ENCODE measurements at places on chromosomes 6 and 20. TPM values are rescaled to one million over a fixed set of nuclear protein-coding genes. Genes with fewer than 3 reads are reported as not detected.

- H3K4me1 ChIP-seq = no peaks in the 10 kb centered on the region
- no peak overlapping the region for H3K27ac ChIP-seq
- no peak for DNase-seq
- H3K27me3 ChIP-seq = peaks cover 2% of the 10 kb centered on the region
- H3K4me3 ChIP-seq = no peak overlapping the region
Measured at GRCh38 chr6:135630789-135631376, 133.3 kb upstream of the AHI1 start.

The DTNBP1 gene
- 17.7 TPM for total RNA-seq

DNA sequence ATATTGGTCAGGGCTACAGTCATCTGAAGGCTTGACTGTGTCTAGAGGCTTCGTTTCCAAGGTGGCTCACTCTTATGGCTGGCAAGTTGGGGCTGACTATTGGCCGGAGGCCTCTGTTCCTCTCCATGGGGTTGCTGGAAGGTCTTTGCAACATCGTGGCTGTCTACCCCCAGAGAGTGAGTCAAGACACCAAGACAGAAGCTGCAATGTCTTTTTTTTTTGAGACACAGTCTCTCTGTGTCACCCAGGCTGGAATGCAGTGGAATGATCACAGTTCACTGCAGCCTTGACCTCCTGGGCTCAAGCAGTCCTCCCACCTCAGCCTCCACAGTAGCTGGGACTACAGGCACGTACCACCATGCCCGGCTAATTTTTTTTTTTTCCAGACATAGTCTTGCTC, 29.4 kb upstream of the KIF3B start:
- no peak for DNase-seq
- H3K27ac ChIP-seq = no peak overlapping the region
- H3K4me1 ChIP-seq = peaks cover 27% of the 10 kb centered on the region
- H3K4me3 ChIP-seq = no peak overlapping the region
- H3K27me3 ChIP-seq = no peaks in the 10 kb centered on the region

The ANKS1A gene
- 5.8 TPM for total RNA-seq

The CST2 gene
- not detected for total RNA-seq

- peaks cover 21% of the 10 kb centered on the region for H3K4me1 ChIP-seq
- DNase-seq = no peak
- H3K4me3 ChIP-seq = no peak overlapping the region
- no peaks in the 10 kb centered on the region for H3K27me3 ChIP-seq
Measured at GRCh38 chr6:117498159-117498558, 15.7 kb downstream of the DCBLD1 start.

All from activated CD8-positive, alpha-beta T cell treated with anti-CD3 and anti-CD28 coated beads, Interleukin-2, amount 10 ng/mL, durations not matched to agents 7 days and 5 days (primary cell).